ENCODE measurements at places on chromosomes 4 and X.

DNA sequence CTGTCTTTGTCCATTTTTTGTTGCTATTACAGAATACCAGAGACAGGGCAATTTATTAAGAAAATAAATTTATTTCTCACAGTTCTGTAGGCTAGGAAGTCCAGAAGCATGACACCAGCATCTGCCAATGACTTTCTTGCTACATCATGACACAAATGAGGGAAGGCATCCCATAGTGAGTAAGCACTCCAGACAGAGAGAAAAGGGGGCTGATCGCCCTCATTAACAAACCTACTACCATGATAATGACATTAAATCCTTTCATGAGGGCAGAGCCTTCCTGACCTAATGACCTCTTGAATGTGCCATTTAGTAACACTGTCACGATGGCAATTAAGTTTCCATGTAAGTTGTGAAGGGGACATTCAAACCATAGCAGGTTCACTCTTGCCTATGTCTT, 20.1 kb downstream of the CCDC149 start:
- no peak for DNase-seq

- DNase-seq = no peak
Measured at GRCh38 chr4:19416146-19416545, 835.6 kb upstream of the SLIT2 start.

DNA sequence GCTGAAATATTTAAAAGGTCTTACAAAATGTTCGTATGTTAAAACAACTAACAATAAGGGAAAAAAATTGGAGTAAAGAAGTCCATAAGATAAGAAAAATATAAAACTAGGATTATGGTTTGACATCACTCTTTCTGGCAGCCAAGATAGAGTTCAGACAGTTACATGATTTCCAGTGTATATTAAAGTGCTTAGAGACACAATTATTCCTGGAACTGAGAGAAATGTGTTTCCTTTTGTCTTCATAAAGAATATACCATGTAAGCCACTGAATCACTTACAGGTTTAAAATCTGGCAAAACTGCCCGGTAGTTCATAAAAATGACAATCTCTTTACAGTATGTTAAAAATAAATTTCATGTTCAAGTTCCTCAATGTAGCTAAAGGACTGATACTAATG, 538.7 kb upstream of the ATOH1 start:
- no peak for DNase-seq

DNA sequence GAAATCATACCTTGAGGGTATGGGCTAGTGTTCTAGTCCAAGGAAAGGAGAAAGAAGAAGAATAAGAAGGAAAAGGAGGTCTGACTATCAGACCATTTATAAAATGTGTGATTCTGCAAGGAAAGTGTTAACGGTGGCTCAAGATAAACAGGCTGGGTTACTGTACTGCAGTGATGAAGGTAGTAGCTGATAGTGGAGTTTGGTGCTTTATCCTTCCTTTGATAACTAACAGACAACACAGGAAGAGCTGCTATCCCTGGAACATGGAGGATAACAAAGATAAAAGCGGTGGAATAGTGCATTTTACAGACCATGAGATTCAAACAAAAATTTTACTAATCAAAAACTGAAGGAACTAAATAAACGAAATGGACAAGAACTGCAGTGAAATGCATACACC, 2.6 kb downstream of the UNC5C start:
- no peak for DNase-seq
